Large intestine (tissue), 12 donors: ENCODE measurements at places on chromosomes 1 and 21.
A peak's percentile ranks its signal among the peaks of the same experiment; 100 is the strongest.

DNA sequence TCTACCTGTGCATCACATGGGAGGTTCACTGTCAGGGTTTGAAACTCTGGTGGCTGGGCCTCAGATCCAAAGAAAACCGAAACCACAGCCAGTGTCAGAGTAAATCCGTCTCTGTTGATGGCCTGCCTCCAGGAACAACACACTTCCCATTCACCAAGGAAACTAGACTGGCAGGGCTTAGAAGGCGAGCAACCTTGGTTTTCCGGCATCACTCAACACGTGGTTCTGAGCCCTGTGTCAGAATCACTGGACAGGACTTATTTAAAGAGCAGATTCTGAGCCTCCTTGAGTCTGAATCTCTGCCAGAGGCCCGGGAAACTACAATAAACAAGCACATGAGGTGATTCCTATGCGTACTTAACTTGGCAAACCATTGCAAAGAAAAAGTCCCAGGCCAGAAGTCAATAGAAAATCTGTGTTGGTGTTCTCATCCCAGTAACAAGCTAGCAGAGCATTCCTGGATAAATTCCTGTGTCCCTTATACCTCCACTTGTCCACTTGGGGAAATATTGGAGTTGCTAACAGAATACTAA, 70.0 kb downstream of the KCTD3 start:
- DNase-seq = peak; percentile 41

DNA sequence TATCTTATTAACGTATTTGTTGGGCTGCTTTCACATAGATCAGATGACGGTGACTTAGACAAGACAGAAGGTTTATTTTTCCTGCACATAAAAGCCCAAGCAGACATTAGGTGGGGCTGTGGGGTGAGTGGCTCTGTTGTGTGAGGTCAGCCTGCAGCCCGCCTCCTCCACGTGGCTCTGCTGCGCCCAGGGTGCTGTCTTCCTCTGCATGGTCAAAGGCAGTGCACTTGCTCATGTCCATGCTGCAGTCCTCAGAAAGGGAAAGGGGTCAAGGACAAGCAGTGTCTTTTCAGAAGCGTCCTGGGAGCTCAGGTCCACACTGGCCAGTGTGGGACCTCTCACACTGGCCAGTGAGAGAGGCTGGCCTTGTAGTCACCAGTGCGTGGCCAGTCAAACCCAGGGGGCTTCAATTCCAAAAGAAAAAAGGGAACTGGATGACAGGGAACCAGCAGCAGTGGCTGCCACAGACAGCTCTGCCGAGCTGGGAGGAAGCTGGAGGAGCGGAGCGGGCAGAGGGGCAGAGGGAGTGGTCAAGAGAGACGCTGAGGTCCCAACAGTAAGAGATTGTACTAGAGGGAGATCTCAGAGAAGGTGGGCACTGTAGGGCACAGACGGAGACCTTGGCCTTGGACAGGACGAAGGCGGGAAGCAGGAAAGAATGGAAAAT, 35.9 kb upstream of the SLC45A1 start:
- peak; percentile 47 for DNase-seq

DNA sequence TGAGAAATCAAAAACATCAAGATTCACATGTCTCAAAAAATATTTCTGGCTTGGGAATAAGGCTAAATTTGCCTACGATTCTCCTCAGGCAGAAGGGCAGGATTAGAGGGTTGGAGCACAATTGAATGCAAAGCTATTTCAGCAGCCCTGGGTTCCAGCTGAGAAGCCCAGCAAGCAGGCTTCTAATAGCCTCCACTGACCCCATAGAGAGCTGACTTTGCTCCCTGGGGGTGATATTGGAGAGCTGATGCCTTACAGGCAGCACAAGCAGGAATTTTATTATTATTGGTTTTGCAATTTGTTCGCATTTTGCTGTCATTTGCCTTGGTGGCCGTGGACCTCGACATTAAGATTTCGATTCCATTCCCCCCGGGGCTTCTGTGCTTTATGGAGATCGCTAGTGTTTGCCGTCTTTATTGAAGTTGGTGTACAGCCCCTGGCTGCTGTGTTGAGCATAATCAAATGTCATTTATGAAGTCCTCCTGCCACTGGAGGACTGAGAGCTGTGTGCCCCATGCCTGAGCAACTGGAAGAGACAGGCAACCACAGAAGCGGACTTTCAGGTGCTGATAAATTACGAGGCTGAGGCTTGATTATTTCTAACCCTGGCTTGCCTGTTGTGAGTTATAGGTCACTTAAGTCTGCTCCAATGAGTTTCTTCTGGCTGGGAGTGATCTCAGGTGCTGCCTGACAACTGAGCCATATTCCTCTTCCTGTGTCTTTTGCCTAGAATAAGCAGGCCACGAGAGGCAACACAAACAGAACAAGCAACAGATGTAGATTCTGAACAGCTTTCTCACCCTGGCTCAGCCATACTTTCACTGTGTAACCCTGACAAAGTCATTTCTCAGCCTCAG, 518.4 kb upstream of the CAMK1G start:
- DNase-seq = no peak

GRCh38 chr1:78949227-78949626, 57.3 kb downstream of the ADGRL4 start:
- no peak for DNase-seq

DNA sequence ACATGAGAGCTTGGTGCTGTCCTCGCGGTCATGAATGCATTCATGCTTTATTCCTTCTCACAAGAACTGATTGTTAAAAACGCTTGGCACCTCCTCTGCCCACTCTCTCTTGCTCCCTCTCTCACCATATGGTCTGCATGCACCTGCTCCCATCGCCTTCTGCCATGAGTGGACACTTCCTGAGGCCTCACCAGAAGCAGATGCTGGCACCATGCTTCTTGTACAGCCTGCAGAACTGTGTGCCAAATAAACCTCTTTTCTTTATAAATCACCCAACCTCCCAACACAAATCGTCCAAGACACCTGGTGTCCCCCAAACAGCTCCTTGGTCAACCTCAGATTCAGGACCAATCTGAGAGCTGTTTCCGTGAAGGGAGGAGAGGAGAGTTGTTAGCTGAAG, 43.3 kb upstream of the PCBP3 start:
- no peak for DNase-seq

- no peak for DNase-seq
Observed at GRCh38 chr1:210072896-210073504, 135.0 kb downstream of the SYT14 start.

GRCh38 chr1:236148470-236148845, 6.1 kb downstream of the GPR137B start:
- no peak for DNase-seq

DNA sequence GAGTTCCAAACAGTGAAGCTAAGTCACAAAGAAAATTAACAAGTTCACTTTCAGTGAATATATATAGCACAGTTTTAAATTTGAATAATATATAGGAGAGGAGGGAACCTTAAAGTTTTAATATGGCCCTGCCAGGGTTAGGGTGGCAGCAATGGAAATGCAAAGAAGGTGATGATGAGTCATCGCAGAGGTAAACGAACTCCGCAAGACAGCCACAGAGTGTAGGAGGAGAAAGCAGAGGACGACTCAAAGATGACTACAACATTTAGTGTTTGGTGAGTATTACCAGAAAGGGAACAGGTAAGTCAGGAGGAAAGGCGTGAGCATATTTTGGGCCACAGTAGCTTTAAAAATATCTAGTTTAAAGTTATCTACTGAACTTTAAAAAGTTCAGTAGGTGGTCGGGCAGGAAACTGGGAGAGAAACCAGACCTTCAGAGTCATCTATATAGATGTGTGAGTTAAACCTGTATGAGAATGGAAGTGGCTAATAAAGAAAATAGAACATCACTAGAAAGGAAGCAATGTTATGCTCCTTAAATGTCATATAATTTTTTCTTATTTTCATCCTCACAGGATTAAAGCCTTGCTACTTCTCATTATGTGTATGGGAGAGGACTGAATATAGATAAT, 75.7 kb downstream of the UCHL5 start:
- DNase-seq = no peak

DNA sequence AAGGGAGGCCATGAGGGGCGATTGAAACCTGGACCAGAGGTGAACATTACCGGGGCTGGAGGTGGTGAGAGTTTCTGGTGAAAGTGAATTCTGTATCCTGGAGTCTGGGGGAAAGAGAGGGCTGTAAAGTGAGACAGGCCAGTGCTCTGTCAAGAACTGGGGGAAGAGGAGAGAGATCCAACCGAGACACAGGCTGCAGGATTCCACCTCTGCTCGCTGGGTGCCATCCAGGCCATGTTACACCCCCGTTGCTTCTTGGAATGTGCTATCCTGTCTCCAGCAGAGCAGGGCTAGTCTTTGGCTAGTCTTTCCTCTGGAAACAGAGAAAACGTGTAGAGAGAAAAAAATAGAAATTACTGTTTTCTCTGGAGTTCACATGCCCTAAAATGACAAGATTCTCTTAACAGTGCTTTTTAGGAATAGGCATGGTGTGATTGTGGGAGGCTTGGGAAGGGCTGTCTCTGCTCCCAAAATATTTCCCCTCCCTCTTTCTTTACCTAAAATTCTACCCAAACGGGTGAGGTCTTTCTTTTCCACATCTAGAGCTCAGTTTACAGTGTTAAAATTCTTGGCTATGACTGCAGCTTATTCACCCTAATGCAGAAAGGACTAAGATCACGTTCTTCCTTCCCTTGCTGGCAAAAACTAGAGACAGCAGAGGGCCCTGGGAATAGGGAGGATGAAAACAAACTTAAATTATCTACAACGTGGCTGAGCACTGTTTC, 16.5 kb upstream of the OVAAL start:
- DNase-seq = no peak

- DNase-seq = no peak
Observed at GRCh38 chr21:38181096-38181495, 75.7 kb upstream of the KCNJ15 start.

GRCh38 chr1:62621907-62622306, 24.6 kb downstream of the ANGPTL3 start:
- peak; percentile 56 for DNase-seq

DNA sequence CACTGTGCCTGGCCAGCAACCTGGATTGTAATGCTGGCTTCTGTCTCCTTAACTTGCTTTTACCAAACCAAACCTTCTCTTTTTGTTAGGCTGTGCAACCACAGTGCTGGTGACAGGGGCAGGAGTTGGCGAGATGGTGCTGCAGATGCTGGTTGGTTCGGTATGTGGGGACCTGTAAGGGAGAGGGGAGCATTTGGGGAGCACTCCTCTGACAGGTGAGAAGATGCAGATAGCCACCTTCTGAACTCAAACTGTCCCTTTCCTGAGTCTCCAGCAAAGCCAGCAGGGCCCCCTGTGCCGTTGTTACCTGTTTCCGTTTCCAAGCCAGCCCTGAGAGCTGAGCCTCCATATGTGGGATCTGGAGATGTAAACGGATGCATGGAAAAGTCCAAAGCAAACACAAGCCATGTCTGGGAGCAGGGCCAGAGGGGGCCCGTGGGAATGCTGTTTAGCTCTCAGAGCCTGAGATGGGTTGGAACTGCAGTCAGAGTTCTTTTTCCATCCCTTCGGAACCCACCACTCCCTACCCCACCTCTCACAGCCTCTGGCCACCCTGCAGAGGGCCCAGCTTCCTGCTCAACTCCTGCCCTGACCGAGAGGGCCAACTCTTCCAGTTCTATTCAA, 34.0 kb downstream of the ELK4 start:
- DNase-seq = peak; percentile 46

DNA sequence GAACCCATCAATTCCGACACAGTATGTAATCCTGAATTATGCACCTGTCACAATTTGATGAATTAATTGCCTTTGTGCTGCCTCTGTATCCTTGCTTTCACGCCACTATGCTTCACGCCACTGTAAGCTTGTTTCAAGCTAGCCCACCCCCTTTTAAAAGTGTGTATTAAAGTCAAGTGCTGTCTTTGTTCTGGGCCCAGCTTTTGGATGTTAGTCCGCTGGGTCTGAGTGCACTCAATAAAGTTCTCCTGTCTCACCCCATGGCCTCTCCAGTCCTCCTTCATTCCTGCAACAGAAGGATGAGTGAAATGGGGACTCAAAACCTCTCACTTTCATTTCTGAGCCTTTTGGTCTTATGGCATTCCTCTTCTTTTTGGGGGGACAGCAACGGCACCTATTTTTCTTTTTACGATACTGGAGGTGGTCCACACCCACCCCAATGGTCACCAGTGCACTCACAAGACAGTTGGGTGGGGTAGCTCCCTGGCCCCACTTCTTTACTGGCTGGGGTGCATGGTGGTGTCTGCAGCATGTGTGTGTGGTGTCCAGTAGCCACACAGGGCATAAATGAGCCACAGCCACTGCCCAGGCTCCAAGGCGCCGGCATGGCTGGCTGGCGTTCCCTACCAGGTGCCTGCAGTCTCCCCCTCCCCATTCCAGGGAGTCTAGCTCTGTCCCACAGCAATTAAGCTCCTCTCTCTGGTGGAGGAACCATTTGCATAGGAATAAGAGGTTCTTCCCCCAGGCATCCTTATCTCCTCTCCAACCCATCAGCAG, 1.8 kb downstream of the THEM4 start:
- no peak for DNase-seq

DNA sequence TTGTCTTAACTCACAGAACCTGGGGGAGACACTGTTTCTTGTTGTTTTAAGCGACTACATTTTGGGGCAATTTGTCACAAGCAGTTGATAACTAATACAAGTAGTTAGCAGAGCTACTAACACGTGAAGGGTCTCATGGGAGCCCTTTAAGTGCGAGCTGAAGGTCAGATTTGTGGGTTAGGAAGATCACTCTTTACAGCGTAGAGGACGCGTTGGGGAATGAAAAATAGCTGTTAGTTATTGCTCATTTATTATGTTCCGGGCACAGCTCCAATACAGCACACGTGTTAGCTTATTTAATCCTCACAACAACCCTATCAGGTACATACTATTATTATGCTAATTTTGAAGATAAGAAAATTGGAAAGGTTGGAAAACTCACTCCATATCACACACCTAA, 95.9 kb downstream of the ACTL8 start:
- no peak for DNase-seq

- DNase-seq = no peak
Observed at GRCh38 chr1:173056365-173056764, 5.6 kb upstream of the TNFSF18 start.

- DNase-seq = no peak
Observed at GRCh38 chr1:16114527-16115467, 41.1 kb downstream of the EPHA2 start.

DNA sequence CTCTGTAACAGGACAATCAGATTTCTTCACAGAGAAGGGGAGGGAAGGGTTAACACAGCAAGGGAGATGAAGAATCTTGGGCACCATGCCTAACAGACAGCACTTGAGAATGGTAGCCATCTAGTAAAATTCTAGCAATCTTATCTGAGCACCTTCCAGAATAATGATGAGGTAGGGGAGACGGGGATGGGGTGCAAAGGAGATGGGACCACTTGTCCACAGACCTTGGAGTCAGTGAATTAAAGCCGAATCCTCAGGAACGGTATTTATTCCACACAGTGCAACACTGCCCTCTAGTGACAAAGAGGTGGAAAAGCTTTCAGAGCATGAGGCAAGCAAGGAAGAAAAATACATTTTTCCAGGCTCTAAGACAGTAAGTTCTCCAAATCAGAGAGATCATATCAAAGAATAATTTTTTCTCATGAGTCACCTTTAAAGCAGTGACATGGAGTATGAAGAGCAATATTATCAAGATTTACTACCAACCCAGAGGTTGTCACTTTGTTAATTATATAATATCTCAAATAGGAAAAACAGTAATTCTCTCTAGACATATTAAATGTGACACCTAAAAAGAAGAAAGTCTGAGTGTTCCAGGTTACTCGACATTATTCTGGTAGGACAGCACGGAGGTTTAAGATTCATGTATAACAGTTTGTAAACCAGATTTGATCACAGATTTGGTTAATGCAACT, 43.3 kb upstream of the LPAR3 start:
- DNase-seq = peak; percentile 56

- no peak for DNase-seq
Observed at GRCh38 chr1:8739377-8739776, 78.1 kb downstream of the RERE start.
